ENCODE measurements at places on chromosomes 6 and 20. TPM values are rescaled to one million over a fixed set of nuclear protein-coding genes. Genes with fewer than 3 reads are reported as not detected.
A peak's percentile ranks its signal among the peaks of the same experiment; 100 is the strongest.

- no peak overlapping the region for H3K27ac ChIP-seq
- no peak for DNase-seq
- H3K4me1 ChIP-seq: no peaks in the 10 kb centered on the region
- H3K27me3 ChIP-seq: no peaks in the 10 kb centered on the region
- H3K4me3 ChIP-seq: no peak overlapping the region
- no peaks in the 10 kb centered on the region for H3K36me3 ChIP-seq
These were observed 8.9 kb downstream of the NFS1 start for GRCh38 chr20:35690265-35690664.

DNA sequence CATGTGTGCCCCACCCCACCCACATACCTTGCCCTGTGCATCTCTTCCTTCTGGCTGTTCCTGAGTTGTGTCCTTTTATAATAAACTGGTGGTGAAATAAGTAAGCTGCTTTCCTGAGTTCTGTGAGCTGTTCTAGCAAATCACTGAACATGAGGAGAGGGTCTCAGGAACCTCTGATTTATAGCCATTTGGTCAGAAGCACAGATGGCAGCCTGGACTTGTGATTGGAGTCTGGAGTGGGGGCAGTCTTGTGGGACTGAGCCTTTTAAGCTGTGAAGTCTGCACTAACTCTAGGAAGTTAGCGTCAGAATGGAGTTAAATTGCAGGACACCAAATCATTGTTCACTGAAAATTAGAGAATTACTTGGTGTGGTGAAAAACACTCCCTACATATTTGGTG, 245.4 kb downstream of the LRFN2 start:
- H3K27me3 ChIP-seq: peaks cover 3% of the 10 kb centered on the region
- H3K4me3 ChIP-seq: no peak overlapping the region
- H3K36me3 ChIP-seq: no peaks in the 10 kb centered on the region
- no peaks in the 10 kb centered on the region for H3K4me1 ChIP-seq

GRCh38 chr6:106731144-106731842, 101.9 kb downstream of the QRSL1 start:
- H3K36me3 ChIP-seq: no peaks in the 10 kb centered on the region
- H3K4me1 ChIP-seq: no peaks in the 10 kb centered on the region
- H3K4me3 ChIP-seq: no peak overlapping the region

DNA sequence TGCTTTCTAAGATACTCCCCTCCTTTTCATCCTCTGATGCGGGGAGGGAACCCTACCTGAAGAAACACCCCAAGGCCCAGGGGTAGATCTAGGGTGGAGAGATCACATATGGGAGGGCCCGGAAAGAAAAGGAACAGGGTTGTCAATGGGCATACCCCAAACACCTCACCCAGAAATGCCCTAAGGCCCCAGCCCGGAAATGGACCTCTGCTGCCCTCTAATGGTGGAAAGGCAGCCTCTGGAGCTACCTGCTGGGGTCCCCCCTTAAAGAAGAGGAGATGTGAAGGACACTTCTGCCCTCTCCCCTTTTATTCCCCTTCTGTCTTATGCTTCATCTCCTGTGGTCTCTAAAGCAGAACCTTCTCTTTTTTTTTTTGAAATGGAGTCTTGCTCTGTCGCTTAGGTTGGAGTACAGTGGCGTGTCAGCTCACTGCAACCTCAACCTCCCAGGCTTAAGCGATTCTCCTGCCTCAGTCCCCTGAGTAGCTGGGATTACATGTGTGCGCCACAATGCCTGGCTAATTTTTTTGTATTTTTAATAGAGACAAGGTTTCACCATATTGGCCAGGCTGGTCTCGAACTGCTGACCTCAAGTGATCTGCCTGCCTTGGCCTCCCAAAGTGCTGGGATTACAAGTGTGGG, 458 bp upstream of the ARMC12 start:
- no peaks in the 10 kb centered on the region for H3K36me3 ChIP-seq
- peaks cover 16% of the 10 kb centered on the region for H3K4me1 ChIP-seq
- H3K27me3 ChIP-seq: no peaks in the 10 kb centered on the region
- DNase-seq: peak; percentile 66

GRCh38 chr6:5084781-5085647, at the start of gene PPP1R3G:
Gene PPP1R3G (plus strand): TSS chr6:5085341. CDS start chr6:5085486, 145 bp downstream.
- H3K4me3 ChIP-seq: peak within 1 kb of the TSS; percentile 67
- no peaks in the 10 kb centered on the region for H3K36me3 ChIP-seq
- peak within 1 kb of the TSS; percentile 94 for H3K27ac ChIP-seq
- no peaks in the 10 kb centered on the region for H3K27me3 ChIP-seq

DNA sequence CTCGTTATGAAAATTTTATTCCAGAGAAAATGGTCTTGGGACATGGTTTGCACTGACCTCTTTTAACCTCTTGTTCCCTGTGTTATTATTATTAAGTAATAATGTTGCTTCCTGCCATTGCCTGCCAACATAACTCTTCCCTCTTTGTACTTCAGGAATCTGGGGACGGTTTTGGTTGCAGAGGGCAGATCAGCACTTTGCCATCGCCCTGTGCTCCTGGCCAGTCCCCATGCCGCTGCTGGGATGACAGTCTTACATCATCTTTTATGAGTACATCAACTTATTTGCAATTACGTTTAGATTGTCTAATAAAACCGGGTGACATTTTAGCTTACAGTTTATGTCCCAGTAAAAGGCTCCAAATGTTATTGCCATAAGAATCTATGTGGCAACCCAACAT, 157.2 kb downstream of the CDH26 start:
- no peak for DNase-seq
- H3K27me3 ChIP-seq: no peaks in the 10 kb centered on the region
- H3K4me3 ChIP-seq: no peak overlapping the region
- H3K36me3 ChIP-seq: no peaks in the 10 kb centered on the region

DNA sequence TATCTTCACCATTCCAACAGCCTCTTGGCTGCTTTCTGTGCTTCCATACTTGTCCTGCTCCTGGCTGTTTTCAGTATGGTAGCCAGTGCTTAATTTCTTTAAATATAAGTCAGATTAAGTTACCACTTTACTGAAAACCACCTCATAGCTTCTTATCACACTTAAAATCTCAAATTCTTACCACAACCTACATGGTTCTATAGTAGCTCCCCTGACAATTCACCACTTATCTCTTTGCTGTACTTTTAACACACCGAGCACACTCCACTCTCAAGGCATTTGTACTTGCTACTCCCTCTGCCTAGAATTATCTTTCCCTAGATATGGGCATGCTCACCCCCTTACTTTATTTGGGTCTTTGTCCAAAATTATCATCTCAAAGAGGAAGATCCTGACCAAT, 369.0 kb downstream of the TENT5A start:
- no peak for DNase-seq
- H3K27ac ChIP-seq: no peak overlapping the region
- H3K27me3 ChIP-seq: no peaks in the 10 kb centered on the region
- H3K4me3 ChIP-seq: no peak overlapping the region
- H3K4me1 ChIP-seq: no peaks in the 10 kb centered on the region
- no peaks in the 10 kb centered on the region for H3K36me3 ChIP-seq

DNA sequence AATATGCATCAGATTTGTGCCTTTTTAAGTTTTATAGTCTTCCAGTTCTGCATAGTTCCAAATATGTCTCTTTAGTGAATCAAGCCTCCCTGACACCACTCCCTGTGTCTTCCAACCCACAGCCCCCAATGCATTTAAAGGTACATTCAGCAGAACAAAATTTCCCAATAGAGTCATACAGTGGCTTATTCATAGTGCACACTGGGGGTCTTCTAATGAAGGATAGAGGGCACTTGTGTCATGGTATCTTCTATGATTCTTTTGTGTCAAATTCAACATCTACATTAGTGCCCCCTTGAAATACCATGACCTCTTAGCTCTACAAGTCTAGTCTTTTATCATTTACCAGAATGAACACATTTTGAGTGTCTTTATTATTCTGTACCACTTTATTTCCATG, 33.8 kb downstream of the FLRT3 start:
- no peaks in the 10 kb centered on the region for H3K4me1 ChIP-seq
- H3K36me3 ChIP-seq: no peaks in the 10 kb centered on the region
- no peak overlapping the region for H3K4me3 ChIP-seq

- no peaks in the 10 kb centered on the region for H3K36me3 ChIP-seq
- no peak overlapping the region for H3K27ac ChIP-seq
- H3K27me3 ChIP-seq: no peaks in the 10 kb centered on the region
- DNase-seq: no peak
- H3K4me3 ChIP-seq: no peak overlapping the region
These were observed 22.9 kb upstream of the PAX1 start for GRCh38 chr20:21682521-21682954.

DNA sequence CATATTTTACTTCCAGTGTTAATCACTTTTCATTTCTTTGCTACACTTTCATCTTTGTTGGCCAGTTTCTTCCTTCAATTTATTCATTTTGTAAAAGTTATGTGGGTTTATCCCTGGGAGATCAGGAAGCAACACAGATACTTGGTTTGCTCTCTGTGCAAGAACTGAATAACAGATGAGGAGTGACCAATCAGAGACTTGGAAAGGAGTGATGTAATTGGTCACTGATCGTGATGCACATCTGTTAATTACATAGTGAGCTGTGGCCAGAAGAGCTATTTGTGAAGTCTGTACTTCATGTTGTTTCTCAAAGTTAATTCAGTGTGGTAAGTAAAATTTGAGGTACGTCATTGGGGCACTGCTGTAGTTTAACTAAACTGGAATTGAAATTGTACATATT, 21.3 kb downstream of the ANKRD6 start:
- H3K4me3 ChIP-seq: no peak overlapping the region
- DNase-seq: no peak
- H3K27me3 ChIP-seq: no peaks in the 10 kb centered on the region

DNA sequence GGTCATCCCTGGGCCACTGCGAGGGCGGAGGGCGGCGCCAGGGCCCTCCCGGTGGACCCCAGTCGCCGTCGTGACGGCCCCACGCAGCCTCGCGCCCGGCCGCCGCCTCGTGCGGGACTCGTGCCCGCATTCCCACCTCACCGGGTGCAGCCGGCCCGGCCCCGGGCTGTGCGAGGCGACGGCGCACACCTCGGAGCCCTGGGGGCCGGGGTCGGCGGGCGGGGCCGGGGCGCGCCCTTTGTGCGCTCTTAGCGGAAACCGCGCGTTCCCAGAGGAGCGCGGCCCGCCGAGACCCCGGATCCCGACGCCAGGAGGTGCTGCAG, 5.5 kb upstream of the DLL1 start:
- peaks cover 30% of the 10 kb centered on the region for H3K27me3 ChIP-seq
- no peak overlapping the region for H3K27ac ChIP-seq
- H3K4me3 ChIP-seq: peak overlapping the region; percentile 59
- H3K4me1 ChIP-seq: peaks cover 8% of the 10 kb centered on the region
- no peaks in the 10 kb centered on the region for H3K36me3 ChIP-seq
- DNase-seq: no peak

DNA sequence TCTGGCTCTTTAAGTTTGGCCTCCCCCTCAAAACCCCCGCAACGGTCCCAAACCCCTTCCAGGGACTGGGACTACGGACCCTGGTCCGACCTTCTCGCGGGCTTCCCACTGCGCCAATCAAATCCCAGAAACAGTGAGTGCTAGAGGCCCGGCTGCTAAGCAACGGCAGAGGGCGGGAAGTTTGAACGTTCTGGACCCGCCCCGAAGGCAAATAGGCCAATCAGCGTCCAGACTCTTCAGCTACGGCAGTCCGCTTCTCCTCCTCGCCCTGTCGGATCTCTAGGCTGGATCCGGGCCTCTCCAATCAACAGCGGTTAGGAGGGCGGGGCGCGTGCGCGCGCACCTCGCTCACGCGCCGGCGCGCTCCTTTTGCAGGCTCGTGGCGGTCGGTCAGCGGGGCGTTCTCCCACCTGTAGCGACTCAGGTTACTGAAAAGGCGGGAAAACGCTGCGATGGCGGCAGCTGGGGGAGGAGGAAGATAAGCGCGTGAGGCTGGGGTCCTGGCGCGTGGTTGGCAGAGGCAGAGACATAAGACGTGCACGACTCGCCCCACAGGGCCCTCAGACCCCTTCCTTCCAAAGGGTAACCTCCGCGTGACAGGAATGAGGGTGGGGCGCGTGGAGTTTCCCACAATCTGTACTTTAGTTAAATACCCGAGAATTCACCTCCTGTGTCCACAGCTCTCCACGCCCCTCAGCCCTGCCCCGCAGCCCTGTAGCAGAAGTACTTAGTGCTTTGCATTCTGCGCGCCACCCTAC, at the start of gene MSH5:
MSH5 (plus strand) TSS at position 367 of the 758 bp plus-strand sequence. CDS start 462 bp downstream, outside the sequence.
- H3K4me1 ChIP-seq: peaks cover 27% of the 10 kb centered on the region
- H3K36me3 ChIP-seq: no peaks in the 10 kb centered on the region
- H3K4me3 ChIP-seq: peak within 1 kb of the TSS; percentile 69
- peak within 1 kb of the TSS; percentile 96 for H3K27ac ChIP-seq

DNA sequence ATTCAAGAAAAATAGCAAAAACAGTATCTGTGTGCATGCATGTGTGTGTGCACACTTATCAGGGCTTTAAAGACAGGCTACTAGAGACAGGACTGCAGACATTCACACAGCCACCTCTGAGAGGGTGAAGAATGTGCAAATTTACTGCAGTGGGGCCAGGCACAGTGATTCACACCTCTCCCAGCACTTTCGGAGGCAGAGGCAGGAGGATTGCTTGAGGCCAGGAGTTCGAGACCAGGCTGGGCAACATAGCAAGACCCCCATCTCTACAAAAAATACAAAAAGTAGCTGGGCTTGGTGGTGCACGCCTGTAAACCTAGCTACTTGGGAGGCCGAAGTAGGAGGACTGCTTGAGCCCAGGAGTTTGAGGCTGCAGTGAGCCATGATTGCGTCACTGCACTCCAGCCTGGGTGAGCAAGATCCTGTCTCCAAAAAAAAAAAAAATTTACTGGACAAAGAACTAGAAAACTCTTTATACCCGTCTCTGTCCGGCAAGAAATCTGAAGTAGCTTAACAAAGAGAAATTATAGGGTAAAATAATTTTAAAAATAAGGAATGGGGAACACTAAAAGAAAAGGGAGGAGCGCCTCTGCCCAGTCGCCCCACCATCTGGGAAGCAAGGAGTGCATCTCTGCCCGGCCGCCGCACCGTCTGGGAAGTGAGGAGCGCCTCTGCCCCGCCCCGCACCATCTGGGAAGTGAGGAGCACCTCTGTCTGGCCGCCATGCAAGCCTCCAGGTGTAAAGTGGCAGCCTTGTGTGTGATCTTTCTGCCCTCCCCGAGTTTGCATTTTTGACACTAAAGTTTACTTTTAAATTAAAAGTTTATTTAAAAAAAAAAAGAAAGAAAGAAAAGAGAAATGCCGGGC, 105.1 kb downstream of the ZMYND8 start:
- H3K27ac ChIP-seq: no peak overlapping the region
- DNase-seq: no peak
- no peaks in the 10 kb centered on the region for H3K4me1 ChIP-seq
- peaks cover 10% of the 10 kb centered on the region for H3K36me3 ChIP-seq

DNA sequence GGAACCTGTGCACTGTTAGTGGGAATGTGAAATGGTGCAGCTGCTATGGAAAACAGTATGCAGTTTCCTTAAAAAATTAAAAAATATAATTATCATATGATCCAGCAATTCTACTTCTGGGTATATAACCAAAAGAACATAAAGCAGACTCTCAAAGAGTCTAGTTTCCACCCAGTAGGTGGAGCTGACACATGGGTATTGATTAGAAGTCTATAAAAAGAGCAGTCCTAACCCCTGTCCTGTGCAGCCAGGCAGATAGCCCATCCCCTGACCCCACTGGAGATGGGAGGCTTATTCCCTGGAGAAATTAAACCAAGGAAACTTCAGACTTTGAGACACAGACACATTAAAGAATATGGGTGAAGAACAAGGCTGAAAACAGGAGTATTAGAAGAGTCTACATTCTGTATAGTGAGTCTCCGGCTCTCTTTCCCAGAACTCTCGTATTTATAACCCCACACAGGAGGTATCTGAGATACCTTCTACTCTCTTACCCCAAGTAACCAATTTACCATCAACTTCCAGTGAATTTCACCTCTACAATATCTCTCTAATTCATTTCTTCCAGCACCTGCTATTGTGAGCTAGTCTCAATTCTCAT, 92.3 kb downstream of the SEL1L2 start:
- no peak for DNase-seq
- H3K36me3 ChIP-seq: no peaks in the 10 kb centered on the region

Gene SLC17A2
- total RNA-seq: not detected

Gene CST5
- total RNA-seq: not detected

Gene EFCAB8
- not detected for total RNA-seq

Gene SLC39A7
- total RNA-seq: 55.0 TPM

Gene BPI
- 0.59 TPM for total RNA-seq
